NCI-H2081 (cell line): ENCODE measurements at places on chromosomes 3 and 15.

- DNase-seq = no peak
These were observed 82.7 kb downstream of the MYO5A start for GRCh38 chr15:52445954-52446353.

- DNase-seq = no peak
These were observed 245.0 kb downstream of the UACA start for GRCh38 chr15:70518201-70519003.

- peak; percentile 32 for DNase-seq
These were observed 7.2 kb upstream of the CFAP161 start for GRCh38 chr15:81126892-81127291.

DNA sequence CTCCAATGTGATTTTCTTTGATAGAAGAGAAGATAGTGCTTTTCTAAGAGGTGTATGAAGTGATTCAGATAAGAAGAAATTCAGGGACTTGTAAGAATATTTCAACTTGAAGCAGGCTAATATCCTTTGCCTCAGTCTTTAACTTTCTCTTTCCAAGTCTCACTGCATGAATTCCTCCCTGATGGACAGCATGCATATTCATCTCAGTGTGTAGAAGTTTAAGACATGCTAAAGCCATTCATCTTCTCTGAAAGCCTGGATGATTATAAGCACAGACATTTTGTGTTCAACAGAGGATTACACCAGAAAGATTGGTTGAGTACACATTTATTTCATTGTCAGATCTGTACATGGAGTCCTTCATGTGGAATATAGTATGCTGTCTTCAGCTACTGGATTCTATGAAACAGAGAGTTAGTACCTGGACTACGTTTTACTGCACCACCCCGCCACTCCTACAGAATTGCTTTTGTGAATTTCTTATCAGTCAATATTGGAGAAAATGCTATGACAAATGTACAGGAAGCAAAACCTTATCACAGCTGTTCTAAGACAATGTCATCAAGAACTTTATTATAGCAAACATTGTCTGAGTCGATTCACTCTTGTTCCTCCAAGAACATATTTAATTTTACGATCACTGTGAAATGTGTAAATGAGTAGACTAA, 1346.1 kb downstream of the OTOL1 start:
- no peak for DNase-seq

- no peak for DNase-seq
These were observed 51.6 kb upstream of the CMTM7 start for GRCh38 chr3:32340039-32340438.

DNA sequence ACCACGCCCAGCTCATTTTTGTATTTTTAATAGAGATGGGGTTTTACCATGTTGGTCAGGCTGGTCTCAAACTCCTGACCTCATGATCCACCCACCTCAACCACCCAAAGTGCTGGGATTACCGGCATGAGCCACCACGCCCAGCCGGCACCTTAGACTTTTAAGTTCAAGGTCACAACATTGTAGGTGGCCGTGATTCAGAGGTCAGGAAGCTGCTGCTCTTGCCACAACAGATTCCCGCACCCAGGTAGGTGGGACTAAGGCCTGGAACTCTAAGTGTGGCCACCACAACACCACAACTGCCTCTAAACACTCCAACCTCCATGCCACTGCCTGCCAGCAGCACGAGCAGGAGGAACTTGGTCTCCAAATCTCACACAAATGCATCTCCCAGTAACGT, 196.8 kb downstream of the STT3B start:
- DNase-seq = no peak

- peak; percentile 65 for DNase-seq
These were observed 139.4 kb downstream of the RPLP1 start for GRCh38 chr15:69591905-69592508.

- no peak for DNase-seq
These were observed 10.3 kb downstream of the GK5 start for GRCh38 chr3:142215106-142215505.

DNA sequence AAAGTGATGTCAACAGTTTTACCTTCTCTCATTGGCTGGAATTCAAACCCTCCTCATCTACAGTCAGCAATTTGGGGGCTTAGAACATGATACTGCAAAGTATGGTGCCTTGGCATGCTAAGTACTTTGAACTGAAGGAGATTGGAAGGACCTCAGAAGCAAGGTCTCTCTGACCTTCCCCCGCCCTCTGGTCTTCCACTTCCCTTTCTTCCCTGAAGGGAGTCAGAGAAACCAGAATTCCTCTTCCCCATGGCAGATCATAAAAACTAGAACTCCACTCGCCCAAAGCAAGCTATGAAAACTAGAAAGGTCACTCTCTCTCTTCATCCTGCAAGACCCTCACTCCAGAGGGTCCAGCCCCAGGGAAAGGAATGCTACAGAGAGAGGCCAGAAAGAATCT, 64.2 kb downstream of the CD200R1L start:
- no peak for DNase-seq

DNA sequence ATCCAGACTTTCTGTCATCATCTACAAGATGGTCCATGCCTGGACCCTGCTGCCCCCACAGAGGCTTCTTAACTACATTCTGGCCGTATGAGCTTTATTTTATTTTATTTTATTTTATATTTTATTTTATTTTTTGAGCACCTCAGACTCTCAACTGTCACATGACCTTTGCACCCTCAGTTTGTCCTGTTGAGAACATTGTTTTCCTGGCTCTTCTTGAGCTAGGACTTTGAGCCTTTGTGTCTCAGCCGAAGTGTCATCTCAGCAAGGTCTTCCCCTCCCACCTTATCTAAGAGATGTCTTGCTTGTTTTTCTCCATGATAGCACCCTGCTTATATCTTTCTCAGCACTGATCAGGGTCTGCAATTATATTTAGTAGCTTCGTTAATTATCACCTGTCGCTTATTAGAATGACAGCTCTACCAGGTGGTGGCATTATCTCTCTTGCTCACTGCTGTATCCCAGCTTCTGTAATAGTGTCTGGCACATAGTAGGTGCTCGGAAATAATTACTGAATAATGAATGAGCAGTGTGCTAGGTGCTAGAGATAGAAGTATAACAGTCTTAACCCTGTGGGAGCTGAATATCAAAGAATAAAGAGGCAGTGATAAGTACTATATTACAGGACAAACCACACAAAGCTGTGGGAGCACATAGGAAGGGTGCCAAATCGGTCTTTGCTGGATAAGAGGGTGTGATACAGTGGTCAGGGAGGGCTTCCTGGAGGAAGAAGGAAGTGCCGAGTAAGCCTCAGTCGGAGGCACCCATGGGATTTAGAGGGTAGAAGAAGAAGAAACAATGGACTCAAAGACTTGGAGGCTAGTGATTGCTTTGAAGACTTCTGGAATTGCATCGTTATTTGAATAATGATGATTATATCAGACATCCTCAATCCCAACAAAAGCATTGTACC, 136.2 kb downstream of the ITPR1 start:
- no peak for DNase-seq

DNA sequence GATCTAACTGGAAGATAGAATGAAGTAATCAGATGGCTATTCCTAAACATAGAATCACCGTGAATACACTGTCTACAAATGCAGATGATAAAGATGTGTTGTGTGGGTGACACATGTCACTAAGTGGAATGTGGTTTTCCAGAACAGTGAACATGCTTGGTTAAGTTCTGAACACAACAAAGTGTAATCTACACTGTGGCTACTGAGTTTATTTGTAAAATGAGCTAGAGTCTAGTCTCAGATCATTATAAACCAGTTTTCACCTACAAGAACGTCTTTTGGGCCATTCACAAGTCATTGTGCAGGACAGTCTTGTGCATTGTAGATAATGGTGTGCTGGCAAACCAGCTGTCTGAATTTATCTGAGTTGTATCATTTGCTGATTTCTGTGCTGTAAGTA, 35.3 kb downstream of the OXNAD1 start:
- DNase-seq = no peak

DNA sequence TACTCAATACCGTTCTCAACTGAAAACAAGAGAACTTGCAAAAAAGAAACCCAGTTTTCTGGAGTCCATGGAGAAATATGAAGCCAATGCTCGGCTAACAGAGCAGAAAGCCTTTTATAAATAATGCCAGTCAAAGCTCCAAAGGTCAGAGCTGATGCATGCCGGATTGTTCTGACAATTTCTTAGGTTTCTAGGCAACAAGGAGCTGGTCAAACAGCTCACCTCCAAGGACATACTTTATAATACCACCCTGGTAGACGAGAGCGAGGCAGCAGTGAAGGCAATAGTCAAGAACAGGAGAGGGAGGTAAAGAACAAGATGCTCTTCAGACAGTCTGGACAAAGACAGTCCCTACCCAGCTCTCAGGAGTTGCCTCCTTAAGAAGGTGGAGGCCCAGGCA, 111.1 kb downstream of the UBE3A start:
- DNase-seq = no peak

DNA sequence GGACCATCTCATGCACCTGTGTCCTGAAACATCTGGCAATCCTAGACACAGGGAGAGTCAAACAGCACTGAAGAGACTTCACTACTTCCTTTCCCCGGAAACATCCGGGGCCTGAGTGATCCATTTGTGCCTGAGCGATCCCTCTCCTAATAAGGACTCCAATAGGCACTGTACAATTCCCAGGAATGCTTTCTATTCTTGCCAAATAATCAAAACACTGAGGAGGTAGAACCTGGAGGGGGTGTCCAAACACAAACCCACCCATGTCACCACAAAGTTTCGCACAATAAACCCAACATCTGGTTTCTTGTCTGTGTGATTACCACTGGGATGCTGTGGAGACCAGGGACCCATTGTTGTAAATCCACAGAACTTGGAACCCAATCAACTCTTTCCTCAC, 205.0 kb downstream of the OPA1 start:
- DNase-seq = no peak

- DNase-seq = no peak
These were observed at the start of gene GPR171 for GRCh38 chr3:151203051-151203420. Gene GPR171 (minus strand): TSS chr3:151203216. CDS start chr3:151199386, 3,830 bp downstream.

DNA sequence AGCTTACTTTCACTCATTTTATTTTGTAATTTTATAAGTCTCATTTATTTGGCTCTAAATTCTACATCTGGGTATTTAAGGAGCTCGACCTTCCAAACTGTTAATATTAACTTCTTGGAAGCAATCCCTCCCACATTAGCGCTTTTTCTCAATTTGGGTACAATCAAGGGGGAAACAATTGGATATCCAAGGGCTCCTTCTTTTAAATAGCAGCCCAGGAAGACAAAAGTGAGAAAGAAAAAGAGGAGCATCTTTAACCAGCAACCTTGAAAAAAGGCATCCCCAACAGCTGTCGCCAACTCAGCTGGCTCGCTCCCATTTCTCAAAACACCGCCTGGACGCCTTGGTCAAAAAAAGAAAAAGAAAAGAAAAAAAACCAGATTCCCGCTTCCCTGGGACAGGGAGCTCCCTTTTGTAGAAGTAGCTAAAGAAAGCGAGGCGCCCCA, 873 bp downstream of the C3orf70 start:
- no peak for DNase-seq

DNA sequence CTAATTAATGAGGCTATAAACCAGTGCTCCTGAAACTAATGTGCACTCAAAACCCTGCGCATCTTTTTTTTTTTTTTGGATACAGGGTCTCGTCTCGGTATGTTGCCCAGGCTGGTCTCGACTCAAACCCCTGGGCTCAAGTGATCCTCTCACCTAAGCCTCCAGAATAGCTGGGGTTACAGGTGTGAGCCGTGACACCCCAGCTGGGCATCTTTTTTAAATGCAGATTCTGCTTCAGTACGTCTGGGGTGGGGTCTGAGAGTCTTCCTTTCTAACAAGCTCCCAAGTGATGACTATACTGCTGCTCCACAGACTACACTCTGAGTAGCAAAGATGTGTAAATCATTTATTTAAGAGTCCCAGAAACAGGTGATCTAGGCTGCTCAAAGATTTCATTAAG, 73.0 kb downstream of the BFSP2 start:
- no peak for DNase-seq

- DNase-seq = no peak
These were observed 43.1 kb downstream of the STARD5 start for GRCh38 chr15:81280696-81281455.

GRCh38 chr3:130529486-130530215, 12.7 kb downstream of the COL6A6 start:
- DNase-seq = no peak

GRCh38 chr15:91927585-91927984, 74.1 kb downstream of the SLCO3A1 start:
- DNase-seq = peak; percentile 99

DNA sequence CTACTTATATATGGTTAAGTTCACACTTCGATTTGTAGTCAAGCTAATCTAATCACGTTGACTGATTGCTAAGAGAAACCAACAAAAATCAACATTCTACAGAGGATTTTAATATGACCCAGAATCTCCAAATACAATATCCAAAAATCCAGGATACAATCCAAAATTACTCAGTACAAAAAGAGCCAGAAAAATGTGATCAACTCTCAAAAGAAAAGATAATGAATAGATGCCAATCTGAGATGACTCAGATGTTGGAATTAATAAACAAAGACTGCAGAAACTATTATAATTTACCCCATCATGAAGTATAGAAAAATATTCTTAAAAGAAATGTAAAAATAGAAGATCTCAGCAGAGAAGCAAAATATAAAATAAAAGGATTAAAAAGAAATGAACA, 22.3 kb downstream of the HACL1 start:
- no peak for DNase-seq

- DNase-seq = no peak
These were observed 9.2 kb upstream of the EPB42 start for GRCh38 chr15:43229977-43230376.

GRCh38 chr15:71049706-71050422, 65.4 kb upstream of the THSD4 start:
- no peak for DNase-seq

- no peak for DNase-seq
These were observed 238.0 kb downstream of the PLCL2 start for GRCh38 chr3:17122758-17123157.

DNA sequence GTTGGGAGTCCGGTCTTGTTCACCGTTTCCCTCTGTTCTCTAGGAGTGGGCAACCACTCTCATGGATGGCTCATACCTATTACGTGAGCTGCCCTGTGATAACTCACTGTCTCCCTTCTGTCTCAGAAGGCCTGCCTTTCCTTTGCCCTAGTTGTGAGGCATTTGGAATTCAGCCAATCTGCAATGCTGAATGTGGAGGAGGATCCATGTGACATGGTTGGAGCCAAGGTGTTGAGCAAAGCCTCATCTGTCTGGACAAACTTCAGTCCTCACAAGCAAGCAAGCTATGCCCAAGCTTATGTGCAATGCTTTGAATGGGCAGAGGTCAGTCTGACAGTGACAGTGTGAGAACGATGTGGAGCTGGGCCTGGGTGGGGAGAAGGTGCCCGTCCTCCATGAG, 37.8 kb upstream of the ATP10A start:
- DNase-seq = no peak

- DNase-seq = no peak
These were observed 49.0 kb upstream of the ADGRG7 start for GRCh38 chr3:100560426-100560825.
